ENCODE measurements at places on chromosomes 7 and 10. TPM values are rescaled to one million over a fixed set of nuclear protein-coding genes. Genes with fewer than 3 reads are reported as not detected.

DNA sequence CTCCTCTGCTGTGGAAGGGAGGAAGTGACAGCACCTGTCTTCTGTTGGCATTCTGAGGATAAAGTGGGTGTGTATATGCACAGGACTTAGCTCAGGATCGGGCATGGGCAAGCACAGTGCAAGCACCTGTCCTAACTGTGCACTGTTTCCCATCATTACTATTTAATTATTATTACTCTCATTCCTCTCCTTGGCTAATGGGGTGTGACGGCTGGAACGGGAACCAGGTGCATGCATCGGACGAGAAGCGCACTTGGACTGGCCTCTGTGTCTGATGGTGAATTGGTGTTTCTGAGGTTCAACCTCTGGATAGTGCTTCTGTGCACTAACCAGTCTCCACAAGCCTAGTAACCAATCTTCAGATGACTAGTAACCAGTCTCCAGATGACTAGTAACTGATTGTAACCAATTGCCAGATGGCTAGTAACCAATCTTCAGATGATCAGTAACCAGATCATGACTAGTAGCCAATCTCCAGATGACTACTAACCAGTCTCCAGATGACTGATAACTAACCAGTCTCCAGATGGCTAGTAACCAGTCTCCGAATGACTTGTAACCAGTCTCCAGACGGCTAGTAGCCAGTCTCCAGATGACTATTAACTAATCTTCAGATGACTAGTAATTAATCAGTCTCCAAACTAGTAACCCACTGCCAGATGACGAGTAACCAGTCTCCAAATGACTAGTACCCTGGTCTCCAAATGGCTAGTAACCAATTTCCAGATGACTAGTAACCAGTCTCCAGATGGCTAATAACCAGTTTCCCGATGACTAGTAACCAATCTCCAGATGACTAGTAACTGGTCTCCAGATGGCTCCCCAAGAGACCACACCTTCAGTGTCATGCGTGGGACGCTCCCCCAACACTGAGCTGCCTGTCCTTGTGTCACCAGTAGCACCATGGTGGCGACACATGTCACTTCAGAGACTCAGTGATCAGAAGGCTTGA is 85.8 kb downstream of the PAXIP1 start:
- DNase-seq = no peak

IGF2BP3 gene
- 41.1 TPM for total RNA-seq

DLX6 gene
- not detected for total RNA-seq

GRCh38 chr10:128781637-128782036 is 655.4 kb upstream of the MKI67 start:
- no peak for DNase-seq

CASTOR2 gene
- total RNA-seq = 4.7 TPM

ADO gene
- total RNA-seq = 16.2 TPM

GRCh38 chr10:131722121-131722520 is 178.7 kb upstream of the PPP2R2D start:
- DNase-seq = no peak

C10orf67 gene
- 0.11 TPM for total RNA-seq

GRCh38 chr10:72133517-72133916 is 45.2 kb upstream of the SPOCK2 start:
- DNase-seq = no peak

DNA sequence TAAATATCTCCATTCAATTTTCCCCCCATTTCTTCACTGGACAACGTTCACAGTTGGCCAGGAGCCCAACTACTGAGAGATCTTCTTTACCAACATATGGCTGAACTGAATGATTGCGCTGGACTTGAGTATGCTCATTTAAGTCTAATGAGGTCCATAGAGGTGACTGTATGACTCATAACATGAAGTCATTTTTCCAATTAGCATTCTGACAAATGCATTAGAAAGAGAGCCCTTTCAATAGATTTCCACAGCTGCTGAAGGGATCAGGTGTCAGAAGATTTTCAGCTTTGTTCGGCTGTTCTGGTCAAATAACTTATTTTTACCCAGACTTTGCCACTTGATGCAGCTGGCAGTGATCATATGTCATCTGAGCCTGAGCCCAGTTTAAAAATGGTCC is 438.0 kb downstream of the ETV1 start:
- DNase-seq = no peak

All from foreskin keratinocyte (primary cell).